ENCODE measurements at places on chromosomes 6 and 20.

- DNase-seq = no peak
These were observed 390.6 kb upstream of the ID4 start for GRCh38 chr6:19446570-19446969.

DNA sequence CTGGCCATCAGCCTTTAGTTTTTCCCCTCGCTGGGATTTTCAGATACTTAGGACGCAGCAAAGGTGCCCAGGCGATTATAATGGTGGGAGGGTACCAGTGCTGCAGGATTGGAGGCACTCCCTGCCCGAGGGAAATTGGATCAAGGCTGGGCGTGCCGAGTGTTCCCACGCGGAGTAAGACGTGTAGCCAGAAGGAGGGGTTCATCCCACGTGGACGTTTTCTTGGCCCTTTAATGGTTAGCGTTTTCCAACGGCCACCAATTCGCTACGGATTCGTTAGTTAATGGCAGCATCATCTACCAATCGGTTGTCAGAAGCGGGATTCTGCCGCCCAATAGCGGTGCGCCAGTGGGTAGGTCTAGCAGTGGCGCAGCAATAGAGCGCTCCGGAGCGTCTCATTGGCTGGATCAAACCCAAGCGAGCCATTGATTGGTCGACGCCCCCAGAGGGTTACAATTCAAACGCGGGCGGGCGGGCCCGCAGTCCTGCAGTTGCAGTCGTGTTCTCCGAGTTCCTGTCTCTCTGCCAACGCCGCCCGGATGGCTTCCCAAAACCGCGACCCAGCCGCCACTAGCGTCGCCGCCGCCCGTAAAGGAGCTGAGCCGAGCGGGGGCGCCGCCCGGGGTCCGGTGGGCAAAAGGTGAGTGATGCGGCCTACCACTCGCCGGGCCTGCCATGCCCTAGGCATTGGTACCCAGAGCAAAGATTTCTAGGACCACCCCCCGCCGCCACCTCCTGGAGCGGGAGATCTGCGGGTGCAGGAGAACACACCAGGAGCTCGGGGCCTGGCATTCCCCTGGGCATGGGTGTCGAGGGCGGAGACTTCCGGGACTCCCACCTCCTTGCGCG lies at the start of gene UBE2C:
TSS of gene UBE2C (plus strand) at position 488 of the 849 bp plus-strand sequence. CDS start at position 540, 52 bp downstream.
- DNase-seq = peak; percentile 99

DNA sequence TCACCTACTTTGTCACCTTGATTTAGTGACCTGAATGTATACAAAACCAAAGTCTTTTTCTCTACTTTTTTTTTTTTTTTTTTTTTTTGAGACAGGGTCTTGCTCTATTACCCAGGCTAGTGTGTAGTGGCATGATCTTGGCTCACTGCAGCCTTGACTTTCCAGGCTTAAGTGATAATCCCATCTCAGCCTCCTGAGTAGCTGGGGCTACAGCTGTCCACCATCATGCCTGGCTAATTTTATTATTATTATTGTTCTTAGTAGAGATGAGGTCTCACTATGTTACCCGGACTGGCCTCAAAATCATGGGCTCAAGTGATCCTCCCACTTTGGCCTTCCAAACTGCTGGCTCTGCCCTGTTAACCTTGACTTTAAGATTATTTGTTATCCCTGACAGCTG lies 37.5 kb downstream of the CRISP2 start:
- no peak for DNase-seq

DNA sequence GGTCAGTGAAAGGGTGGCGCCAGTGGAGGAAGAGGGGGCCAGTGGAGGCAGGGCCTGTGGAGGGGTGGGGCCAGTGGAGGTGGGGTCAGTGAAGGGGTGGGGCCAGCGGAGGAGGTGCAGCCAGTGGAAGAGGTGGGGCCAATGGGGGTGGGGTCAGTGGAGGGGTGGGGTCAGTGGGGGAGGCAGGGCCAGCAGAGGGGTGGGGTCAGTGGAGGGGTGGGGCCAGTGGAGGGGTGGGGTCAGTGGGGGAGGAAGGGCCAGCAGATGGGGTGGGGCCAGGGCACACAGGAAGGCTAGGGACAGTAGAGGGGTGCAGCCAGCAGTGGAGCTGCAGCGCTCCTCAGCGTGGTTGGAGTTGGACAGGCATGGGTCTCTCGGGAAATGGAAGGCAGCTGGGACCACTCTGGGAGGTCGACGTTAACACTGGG lies 18.7 kb downstream of the ADRM1 start:
- peak; percentile 53 for DNase-seq

DNA sequence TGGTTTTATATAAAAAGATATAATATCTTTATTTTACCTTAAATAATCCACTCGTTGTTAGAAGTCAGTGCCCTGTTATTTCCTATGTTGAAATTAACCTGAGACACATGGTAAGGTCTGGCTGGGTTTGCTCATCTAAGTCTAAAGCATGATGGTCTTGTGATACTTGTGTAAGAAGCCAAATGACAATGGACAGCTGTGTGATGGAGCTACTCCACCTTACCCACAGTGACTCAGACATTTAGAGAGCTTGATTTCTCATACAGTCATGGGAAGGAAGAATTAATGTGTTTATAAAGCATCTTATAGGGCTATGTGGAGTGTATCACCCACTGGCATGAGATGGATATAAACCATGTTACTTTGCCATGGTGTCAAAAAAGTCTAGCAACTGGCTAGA lies 11.7 kb downstream of the CTCFL start:
- no peak for DNase-seq

Data from GM10248 (cell line).